Activated naive CD8-positive, alpha-beta T cell treated with anti-CD3 and anti-CD28 coated beads, Interleukin-2, amount 10 ng/mL, durations not matched to agents 7 days and 5 days (primary cell): ENCODE measurements at places on chromosomes 11 and 22. TPM values are rescaled to one million over a fixed set of nuclear protein-coding genes. Genes with fewer than 3 reads are reported as not detected.

The CHEK1 gene
- 61.5 TPM for total RNA-seq

The OR8H1 gene
- not detected for total RNA-seq

The UPB1 gene
- 0.34 TPM for total RNA-seq

The FAM181B gene
- not detected for total RNA-seq

The ELFN2 gene
- total RNA-seq: 0.47 TPM

The ASPHD2 gene
- 9.3 TPM for total RNA-seq

The MRGPRF gene
- total RNA-seq: not detected

The MYO18B gene
- 3.4 TPM for total RNA-seq

The CARD18 gene
- not detected for total RNA-seq

The OR51D1 gene
- total RNA-seq: not detected

The NRGN gene
- 5.3 TPM for total RNA-seq

The OR2AG2 gene
- not detected for total RNA-seq

The PARVG gene
- total RNA-seq: 241 TPM

The SF3B2 gene
- total RNA-seq: 246 TPM

The GRK3 gene
- 32.6 TPM for total RNA-seq

The SELENOO gene
- 33.3 TPM for total RNA-seq

The BLID gene
- total RNA-seq: not detected

The MS4A6A gene
- total RNA-seq: 0.55 TPM

The DPP3 gene
- total RNA-seq: 45.7 TPM

The GAS2L1 gene
- 9.3 TPM for total RNA-seq

The GNAZ gene
- 0.22 TPM for total RNA-seq

The TOM1 gene
- 36.7 TPM for total RNA-seq

The CNIH2 gene
- 2.7 TPM for total RNA-seq
